ENCODE measurements at places on chromosomes 6 and 20.

DNA sequence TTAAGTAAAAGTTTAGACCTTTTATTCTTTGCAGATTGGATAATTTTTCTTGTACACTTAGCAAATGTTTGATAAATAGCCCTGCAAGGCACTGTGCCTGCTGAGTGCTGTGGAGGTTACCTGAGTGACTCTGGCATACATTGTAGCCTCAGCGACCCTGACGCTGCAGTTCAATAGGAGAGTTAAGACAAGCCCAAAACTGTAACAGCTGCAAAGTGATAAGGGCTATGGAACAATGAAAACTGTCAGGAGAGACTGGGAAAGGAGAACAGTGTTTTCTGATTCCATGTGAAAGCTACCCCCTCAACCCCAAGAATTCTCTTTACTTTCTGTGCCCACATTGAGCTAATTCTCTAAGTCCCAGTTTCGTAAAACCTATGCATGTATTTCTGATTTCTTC lies 22.2 kb downstream of the HIVEP1 start:
- no peak for DNase-seq

DNA sequence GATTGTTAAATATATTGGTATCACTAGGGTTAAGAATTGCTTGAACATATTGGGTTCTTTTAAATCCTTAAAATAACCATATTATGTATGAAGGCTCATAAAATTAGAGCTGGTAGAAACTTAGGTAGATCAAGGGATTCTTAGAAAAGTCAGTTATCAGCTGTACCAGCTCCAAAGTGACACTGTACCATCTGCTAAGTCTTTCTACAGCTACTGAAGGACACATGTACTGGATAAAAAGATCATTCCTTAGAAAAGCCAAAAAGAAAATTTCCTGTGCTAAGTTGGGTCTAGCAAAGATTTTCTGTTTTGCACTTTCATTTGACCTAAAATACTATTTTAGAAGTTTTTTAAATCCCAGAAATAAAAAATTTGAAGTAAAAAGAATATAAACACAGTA lies 130.4 kb downstream of the CD164 start:
- DNase-seq = no peak

DNA sequence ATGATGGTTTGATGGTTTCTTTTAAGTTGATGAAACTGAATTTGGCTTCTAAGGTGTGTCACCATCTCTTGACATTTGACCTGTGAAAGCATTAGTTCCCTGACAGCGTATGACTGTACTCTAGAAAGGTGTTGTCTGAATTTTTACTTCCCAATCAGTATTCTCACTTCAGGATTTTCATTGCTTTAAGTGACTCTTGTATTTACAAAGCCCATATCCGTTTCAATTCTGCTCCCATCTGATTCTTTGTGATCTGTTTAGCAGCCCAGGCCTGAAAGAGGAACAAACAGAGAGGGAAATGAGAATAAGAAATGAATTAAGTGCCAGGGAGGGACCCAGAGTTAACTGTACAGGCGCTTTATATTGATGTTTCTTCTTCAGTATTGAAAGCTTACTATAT lies 73.7 kb downstream of the FARS2 start:
- no peak for DNase-seq

DNA sequence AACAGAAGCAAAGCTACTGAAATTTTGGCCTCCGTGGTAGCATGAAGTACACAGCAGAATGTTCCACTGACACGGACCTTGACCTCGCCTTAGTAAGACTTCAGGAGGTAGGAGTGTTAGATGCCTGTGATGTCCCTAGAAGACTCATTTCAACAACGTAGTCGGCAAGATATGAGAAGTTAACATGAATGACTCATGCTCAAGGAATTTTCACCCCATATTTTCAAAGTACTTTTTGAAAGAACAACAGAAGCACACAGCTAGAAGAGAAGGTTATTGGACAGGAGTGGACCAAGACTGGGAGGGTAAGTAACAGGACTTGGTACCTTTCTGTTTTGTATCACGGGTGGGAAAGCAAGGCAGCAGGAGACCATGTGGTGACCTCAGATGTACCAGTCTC lies 78.0 kb downstream of the DZANK1 start:
- DNase-seq = no peak

GRCh38 chr6:169959136-169960002 lies 207.9 kb downstream of the ERMARD start:
- no peak for DNase-seq

DNA sequence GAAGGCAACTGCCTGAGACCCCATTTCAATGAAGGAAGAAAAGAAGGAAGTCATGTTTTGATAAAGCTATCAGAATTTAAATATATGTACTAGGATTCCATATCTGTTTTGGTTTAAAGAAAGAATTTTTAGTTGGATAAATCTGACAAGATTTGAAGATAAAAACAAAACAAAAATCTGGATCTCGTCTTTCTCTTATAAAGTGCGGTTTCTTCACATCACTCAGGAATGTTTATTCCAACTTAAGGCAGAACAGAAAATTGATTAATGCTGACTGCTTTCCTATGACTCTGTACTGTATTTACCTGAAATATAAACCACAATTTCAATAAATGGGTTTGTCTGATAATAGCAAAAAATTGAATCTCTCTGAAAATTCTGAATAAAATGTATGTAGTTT lies 439.7 kb downstream of the RFPL4B start:
- DNase-seq = no peak

- DNase-seq = no peak
Measured at GRCh38 chr6:154648188-154648887, 84.9 kb upstream of the SCAF8 start.

DNA sequence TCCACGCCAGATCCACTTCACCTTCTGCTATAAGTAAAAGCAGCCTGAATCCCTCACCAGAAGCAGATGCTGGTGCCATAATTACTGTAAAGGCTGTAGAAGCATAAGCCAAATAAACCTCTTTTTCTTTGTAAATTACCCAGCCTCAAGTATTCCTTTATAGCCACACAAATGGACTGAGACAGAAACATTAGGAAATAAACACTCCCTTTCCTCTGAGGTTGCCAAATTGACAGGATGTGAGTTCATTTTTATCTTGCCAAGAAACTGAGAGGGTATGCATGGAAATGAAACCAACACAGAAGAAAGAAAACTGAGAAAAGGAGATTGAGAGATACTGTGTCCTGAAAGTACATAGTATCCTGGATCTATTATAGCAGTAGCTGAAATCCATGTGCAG lies 481.2 kb downstream of the HAO1 start:
- no peak for DNase-seq

DNA sequence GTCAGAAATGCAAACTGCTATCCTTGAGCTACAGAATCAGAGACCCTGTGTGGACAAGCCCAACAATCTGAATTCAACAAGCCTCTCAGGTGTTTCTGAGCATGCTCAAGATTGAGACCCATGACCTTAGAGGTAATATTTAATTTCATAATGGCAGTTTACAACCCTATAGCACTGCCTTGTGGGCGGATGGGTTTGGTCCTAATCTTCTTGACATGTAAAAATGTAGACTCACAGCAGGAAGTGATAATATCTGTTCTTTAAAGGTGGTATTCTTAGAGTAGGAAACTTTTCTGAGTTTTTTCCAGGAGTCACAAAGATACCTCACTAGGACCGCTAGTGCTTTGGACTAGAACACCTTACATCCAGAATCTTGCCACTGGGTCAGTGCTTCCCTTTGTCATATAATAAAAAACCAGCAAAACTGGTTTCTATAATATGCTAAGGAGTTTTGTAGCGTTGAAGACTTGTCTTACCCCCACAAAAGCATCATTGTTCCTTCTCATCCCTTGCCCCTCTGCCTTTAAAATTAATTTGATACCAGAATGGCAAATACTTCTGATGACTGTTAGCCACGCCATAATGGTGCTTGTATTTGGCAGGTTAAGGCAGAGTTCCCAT lies 52.6 kb downstream of the E2F3 start:
- no peak for DNase-seq

DNA sequence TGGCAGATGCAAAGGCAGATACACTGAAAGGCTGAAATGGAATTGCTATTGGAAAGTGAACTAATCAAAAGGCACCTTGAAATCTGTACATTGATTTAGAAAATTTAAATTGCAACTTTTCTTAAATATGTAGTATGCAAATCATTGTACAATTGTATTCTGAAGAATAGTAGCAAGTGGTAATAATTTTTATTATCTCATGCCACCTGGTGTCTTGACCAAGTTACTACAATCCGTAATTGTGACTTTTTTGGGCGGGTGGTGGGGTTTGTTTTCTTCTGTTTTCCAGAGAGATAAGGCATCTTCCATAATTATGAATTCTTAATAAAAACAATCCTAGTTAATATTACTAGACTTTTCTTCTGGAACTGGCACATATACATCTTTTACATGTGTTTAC lies 12.5 kb upstream of the BCKDHB start:
- peak; percentile 26 for DNase-seq

DNA sequence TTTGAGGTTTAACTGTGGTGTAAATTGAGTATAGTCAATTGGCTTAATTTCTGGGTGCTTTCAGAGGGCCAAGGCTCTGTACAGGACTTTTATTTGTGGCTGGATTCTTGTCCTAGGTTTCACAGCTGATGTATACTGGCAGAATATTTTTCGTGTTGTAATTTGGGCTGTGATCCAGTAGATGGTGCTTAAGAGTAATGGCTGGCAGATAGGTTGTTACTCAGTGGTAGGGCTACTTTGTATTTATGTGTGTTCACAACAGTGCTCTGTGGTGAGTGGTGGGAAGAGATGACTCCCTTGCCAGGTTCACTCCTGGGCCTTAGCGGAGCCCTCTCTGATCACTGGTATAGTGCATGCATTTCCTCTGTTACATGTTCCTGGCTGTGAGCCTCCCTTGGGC lies 34.5 kb upstream of the FERMT1 start:
- no peak for DNase-seq

DNA sequence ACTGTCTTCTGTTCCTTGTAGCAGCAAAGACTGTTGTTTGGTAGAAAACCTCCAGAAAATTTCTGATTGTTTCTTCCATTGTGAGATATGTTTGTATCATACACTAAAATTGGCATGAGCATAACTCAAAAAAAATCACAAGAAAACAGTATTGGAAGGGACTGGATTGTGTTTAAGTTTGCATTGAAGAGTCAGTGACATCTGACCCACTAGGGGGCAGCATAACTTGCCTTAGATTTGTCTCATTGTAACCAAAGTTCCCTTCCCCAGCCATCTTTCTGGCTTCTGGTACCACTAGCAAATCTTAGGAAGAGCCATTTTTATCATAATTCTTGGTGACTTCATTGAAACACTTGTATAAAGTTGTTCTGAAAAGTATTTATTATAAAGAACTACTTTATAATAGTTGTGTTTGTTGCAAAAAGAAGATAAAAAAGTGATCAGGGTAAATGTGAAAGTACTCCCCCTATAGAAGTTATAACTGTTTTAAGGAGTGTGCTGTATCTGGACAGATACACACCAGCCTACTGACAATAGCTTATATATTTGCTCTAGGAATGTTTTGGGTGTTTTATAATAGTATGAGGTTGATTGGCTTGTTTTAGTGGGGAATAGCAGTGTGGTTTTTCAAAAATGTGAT lies 7.7 kb downstream of the CSTF1 start:
- DNase-seq = peak; percentile 53

GRCh38 chr6:163764565-163764964 lies 350.0 kb downstream of the QKI start:
- no peak for DNase-seq

DNA sequence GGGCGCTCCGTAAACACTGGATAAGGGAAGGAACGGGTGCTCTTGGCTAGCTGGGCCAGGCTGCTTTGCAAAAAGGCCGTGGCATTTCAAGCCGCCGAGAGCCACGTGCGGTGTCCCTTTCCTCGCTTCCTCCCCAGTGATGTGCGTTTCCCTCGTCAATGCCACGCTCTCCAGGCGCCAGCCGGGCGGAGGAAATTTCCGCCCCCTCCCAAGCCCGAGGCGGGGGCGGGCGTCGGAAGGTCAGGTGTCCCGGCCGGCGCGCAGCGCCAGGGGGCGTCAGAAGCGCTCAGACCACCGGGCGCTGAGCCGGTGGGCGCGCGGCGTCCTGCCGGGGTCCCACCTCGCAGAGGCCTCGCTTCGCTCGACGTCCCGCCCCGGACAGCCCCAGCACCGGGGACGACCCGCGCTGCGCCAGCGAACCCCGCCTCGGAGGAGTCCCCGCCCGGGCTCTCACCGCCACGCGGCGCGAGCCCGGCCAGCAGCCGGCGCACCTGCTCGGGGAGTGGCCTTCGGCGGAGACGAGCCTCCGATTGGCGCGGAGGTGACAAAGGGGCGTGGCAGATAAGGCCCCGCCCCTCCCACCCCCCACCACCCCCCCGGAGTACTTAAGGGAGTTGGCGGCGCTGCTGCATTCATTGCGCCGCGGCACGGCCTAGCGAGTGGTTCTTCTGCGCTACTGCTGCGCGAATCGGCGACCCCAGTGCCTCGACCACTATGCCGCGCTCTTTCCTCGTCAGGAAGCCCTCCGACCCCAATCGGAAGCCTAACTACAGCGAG lies at the start of gene SNAI1:
TSS of gene SNAI1 (plus strand) at position 635 of the 777 bp plus-strand sequence. CDS start at position 715, 80 bp downstream.
- DNase-seq = peak; percentile 98

- no peak for DNase-seq
Measured at GRCh38 chr6:164322533-164322932, 908.0 kb downstream of the QKI start.

GRCh38 chr6:159168536-159169192 lies 536 bp upstream of the FNDC1 start:
- peak; percentile 23 for DNase-seq

DNA sequence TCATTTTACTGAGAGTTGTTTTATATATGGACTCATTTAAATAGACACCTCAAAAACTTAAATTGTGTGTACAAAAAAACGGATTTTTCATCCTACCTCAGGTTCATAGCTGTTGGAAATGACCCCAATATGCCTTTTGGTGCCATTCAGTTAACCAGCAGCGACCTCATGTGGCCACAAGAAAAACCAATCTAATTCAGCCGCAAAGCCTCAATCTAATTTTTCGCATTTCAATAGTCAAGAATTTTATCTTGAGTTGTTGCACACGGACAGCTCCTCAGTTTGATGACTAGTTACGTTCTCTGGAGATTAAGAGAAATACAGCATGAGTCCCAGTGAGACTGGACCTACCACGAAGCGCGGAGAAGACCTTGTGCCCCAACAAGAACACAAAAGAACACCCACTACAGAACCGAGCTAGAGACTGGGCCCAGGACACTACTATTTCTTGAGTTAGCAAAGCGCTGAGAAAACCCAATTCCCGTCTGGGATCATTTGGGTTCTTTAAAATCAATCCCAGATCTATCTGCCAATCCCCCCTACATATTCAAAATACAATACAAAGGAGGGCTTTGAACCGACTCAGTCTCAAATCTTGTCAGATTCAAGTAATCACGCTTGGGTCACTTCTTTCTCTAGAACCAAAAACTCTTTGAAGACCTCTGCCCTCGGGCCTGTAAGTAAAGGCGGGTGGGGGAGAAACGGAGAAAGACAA lies 1.1 kb downstream of the TCP11 start:
- peak; percentile 65 for DNase-seq

DNA sequence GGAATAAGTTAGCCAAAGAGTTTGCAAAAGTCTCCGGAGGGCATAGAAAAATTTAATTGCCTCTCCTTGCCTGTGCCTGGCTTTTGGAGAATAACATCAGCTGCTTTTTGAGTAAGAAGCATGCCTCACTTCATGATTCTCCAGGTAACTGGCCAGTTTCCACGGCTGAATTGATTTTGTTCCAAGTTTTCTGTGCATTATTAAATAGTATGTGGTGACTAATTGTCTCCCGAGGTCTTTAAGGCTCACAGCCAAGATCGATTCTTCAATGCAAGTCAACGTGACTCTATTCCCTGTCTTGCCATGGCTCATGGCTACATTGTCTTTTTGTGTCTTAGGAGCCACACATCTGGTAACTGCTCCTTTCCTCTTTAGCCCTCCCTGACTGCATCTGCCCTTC lies 54.2 kb downstream of the CNR1 start:
- no peak for DNase-seq

GRCh38 chr6:148548065-148548748 lies 198.6 kb upstream of the UST start:
- DNase-seq = no peak
